ENCODE measurements at places on chromosomes 1 and 21.
A peak's percentile ranks its signal among the peaks of the same experiment; 100 is the strongest.

DNA sequence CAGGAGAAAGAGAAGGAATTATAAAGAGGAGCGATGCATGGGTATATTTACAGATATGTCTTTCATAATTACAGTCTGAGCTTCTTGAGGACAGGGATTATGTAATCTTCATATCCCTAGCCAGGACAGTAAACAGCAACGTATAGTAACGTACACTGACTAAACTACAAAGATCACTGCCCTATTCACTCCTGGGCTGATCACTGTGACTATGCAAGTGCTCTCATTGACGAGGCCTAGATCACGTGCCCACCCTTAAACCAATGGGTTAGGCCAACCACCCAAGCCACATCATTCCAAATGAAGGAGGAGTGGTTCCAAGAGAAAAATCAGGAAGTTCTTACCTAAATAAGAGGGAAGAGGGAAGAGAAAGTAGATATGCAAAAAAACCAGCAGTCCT lies 18.5 kb downstream of the PIK3R3 start:
- no peak for DNase-seq

DNA sequence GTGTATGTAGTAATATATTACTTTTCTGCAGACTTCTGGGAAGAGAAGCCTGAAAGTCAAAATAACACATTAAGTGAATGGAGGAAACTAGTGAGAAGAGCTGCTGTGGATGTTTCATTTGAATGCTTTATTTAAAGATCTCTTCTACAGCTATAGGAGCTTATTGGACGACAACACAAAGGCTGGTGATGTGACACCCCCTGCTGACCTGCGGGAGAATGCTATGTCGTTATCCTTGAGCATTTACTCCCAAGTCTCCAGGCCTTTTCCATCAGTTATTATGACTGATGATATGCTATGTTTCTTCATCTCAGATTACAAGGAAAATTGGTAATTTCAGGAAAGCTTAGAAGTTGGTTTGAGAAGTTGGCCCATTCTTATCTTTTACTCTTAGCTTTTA lies 22.3 kb upstream of the PLA2G4A start:
- peak; percentile 20 for DNase-seq

DNA sequence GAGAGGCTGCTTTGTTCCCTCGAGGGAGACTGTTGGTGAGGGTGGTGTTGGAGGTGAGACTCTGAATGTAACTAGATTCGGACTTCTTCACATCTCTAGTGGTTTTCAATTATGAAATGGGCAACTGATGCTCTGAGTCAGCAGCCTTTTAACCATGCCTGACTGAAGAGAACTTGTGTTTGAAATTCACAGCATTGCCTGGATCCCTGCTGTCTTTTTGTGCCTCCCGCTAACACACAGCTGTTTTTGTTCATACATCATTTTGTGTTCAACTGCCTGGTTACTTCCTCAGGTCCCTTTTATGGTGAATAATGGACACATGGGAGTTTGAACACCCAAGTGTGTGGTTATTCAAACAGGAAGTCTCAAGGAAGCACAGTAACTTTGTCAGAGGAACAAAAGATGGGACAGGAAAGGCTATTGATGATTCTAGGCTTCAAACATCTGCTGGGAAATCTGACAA lies 16.8 kb downstream of the LAMC1 start:
- peak; percentile 88 for DNase-seq

DNA sequence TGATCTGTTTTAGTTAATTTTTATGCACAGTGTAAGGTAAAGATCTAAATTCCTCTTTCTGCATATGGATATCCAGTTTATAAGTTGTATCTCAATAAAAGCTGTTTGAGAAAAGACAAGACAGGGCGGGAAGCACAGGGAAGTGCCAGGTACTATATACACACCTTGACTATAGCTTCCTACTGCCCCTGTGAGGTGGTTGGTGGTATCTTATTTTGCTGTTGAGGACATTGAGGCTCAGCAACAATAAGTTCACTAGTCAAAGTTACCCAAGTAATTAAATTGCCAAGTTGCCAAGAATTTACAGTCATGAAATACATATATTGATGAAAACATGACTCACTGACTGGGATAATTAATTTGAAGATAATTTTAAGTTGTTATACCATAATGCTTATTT lies 109.1 kb downstream of the CD247 start:
- DNase-seq, result no peak

- no peak for DNase-seq
Measured at GRCh38 chr1:9922342-9922741, 12.3 kb upstream of the CTNNBIP1 start.

- no peak for DNase-seq
Measured at GRCh38 chr1:82090104-82090503, 289.4 kb downstream of the ADGRL2 start.

- no peak for DNase-seq
Measured at GRCh38 chr1:22830041-22830566, 119.5 kb downstream of the EPHB2 start.

GRCh38 chr1:8015809-8016165 lies 10.3 kb downstream of the ERRFI1 start:
- no peak for DNase-seq

GRCh38 chr1:190179817-190180216 lies 297.8 kb downstream of the BRINP3 start:
- DNase-seq, result peak; percentile 2

- no peak for DNase-seq
Measured at GRCh38 chr21:20739421-20739820, 258.8 kb upstream of the NCAM2 start.

GRCh38 chr1:25573961-25574360 lies 30.6 kb downstream of the LDLRAP1 start:
- DNase-seq, result no peak

DNA sequence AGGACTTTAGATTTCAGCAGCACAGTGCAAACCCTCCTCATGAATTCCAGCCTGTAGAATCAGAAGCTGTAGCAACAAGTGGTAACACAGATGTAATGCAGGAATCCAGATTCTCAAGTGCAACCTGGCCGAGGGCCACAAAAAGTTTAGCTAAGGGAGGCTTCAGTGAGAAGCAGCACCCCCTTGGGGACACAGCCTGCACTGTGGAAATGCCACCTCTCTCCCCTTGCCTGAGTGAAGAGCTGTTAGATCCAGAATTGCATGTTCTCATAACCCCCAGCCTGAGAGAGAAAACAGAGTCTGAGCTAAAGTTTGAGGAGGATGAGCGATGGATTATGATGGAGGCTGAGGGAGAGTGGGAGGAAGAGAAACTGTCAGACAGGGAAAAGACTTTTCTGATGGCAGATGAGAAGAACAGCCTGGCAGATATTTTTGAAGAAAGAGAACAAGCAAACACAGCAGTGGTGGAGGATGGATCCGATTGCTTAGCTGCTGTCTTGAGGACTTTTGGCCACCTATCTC lies 80.5 kb upstream of the BMP8A start:
- peak; percentile 94 for DNase-seq

- DNase-seq, result no peak
Measured at GRCh38 chr1:33736496-33736895, 127.4 kb upstream of the HMGB4 start.

- no peak for DNase-seq
Measured at GRCh38 chr1:205587581-205587980, 44.2 kb downstream of the ELK4 start.

- DNase-seq, result no peak
Measured at GRCh38 chr1:44543786-44544185, 130.5 kb downstream of the TMEM53 start.

GRCh38 chr1:29626726-29627125 lies 390.4 kb downstream of the PTPRU start:
- DNase-seq, result no peak

GRCh38 chr1:95072532-95073419 lies at the start of gene ALG14:
Gene ALG14 (minus strand): TSS chr1:95072951. CDS start chr1:95072898, 53 bp downstream.
- peak; percentile 95 for DNase-seq

GRCh38 chr1:109137958-109138357 lies 24.0 kb downstream of the ELAPOR1 start:
- no peak for DNase-seq

DNA sequence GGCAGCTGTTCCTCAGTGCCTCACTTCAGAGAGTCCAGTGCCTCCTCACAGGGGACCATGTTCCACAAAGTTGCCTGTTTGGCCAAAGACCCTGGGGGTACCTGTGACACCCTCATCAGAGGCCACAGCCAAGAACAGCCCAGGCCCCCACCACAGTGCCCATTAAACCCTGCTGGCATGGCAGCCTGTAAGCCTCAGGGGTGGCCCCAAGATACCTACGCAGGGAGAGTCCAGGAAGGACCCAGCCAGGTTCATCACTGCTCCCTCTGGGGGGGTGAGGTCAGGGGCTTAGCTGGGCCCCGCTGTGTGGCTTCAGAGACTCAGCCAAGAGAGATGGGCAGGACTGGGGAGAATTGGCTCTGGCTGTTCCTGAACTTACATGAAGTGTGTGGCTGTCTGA lies 19.1 kb upstream of the PRDM16 start:
- DNase-seq, result no peak

- no peak for DNase-seq
Measured at GRCh38 chr1:160293020-160293968, 8.4 kb upstream of the PEX19 start.

GRCh38 chr1:151143057-151143435 lies 3.4 kb downstream of the SEMA6C start:
- no peak for DNase-seq

DNA sequence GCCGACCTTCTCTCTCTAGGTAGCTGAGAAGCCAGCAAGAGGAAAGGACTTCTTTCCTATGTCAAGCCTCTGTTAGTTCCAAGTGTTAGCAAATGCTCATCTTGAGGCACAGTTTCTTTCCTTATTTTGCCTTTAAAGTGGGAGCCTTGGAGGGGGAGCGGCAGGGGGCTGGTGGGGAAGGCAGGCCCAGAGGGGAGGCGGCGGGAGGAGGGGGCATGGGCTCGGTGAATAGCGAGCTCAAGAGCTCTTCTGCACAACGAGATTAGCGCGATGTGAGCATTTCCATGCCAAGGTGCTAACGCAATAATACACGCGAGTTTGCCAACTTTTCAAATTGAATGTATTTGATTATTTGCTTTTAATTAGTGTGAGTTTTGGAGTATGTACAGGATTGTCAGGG lies 372.6 kb downstream of the RPS6KC1 start:
- DNase-seq, result no peak

- no peak for DNase-seq
Measured at GRCh38 chr21:38151021-38151645, 105.7 kb upstream of the KCNJ15 start.

- no peak for DNase-seq
Measured at GRCh38 chr1:91427741-91428140, 23.1 kb upstream of the HFM1 start.

GRCh38 chr21:28308516-28308915 lies 684.2 kb downstream of the LTN1 start:
- DNase-seq, result peak; percentile 20

- DNase-seq, result peak; percentile 33
Measured at GRCh38 chr1:204377800-204378668, 18.3 kb upstream of the PLEKHA6 start.

- DNase-seq, result peak; percentile 33
Measured at GRCh38 chr1:22107126-22107525, 35.8 kb downstream of the WNT4 start.

DNA sequence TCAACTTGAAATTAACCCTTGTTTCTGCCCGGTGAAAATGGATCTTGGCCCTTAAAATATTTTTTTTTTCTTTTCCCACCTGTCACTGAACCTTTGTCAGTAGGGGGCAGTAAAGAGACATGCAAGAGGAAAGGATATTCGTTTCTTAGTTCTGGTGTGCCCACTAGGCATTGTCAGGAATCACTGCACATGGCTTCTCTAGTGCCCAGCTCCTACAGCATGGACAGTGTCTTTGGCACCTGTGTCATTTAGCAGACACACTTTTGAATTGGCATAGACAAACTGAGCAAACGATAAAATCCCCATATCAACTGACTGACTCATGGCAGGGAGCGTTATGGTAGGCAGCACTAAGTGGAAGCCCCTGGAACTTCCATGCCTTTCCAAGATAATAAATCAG lies 1048.1 kb downstream of the BRINP3 start:
- peak; percentile 1 for DNase-seq

DNA sequence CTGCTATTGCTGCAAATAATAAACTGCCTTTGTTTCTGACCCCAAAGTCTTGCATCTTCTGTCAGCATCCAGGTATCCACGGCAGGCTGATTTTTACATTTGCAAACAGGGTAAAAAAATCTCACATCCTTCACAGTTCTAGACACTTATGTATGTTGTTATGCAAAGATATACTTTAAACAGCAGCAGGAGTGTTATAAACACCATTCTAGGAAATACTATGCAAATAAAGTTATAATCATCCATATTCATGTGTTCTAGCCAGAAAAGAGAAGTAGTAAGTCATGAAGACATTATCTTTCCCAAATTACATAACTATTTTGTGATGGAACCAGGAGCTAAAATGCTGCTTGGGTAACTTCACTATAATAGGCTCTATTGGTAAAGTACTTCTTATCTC lies 534.2 kb downstream of the LTN1 start:
- DNase-seq, result no peak

- DNase-seq, result peak; percentile 39
Measured at GRCh38 chr1:155083865-155084721, 5.5 kb downstream of the EFNA3 start.

DNA sequence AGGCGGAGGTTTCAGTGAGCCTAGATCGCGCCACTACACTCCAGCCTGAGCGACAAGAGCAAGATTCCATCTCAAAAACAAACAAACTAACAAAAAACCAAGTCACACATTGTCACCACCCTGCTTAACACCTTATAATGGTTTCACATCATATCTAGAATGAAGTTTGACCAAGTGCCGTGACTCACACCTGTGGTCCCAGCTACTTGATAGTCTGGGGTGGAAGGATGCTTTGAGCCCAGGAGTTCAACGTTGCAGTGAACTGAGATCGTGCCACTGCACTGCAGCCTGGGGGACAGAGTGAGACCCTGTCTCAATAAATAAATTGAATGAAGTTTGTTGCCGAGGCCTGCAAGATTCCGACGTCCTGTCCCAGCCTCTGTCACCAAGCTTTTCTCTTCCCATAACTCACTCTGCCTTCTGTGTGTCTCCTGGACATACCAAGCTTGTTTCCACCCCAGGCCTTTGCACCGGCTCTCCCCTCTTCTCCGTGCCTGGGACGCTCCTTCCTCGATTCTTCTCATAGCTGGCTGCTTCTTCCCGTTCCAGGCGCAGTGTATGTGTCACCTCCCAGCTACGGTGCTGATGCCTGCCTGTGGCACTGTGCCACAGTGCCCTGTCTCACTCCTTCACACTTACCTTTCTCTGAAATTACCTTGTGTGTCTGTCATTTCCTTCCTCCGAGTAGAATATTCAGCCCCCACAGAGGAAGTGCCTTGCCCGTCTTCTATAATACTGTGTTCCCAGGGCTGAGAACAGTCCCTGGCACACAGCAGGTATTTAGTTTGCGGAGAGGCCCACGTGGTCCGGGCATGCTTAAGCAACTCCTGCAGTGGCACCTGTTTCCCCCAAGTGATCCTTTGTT lies 3.8 kb upstream of the SELENON start:
- DNase-seq, result no peak

- DNase-seq, result peak; percentile 86
Measured at GRCh38 chr1:65264197-65264929, 45.0 kb upstream of the DNAJC6 start.

DNA sequence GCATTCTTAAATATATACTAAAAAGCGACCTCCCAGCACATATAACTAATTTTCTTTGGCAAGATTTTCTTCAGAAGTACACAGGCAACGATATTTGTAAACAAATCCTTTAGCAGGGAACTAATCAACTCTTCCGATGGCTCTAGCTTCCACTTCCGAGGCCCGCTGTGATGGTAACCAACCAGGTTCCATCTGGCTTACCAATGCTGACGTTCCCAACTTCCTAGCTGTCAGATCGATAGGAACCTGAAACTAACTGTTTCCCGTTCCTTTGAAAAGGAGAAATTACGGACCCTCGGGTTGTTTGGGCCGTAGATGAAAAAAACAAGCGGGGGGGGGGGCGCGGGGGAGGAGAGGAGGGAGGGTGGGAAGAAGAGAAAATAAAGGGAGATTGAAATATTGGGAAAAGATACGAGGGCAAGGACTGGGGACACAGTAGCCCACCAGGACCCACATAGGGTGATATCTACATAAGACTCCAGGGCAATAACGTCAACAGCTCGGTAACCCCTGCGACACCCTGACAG lies 513 bp downstream of the GTF2B start:
- DNase-seq, result peak; percentile 51

Data from EL (cell line).